Type B pancreatic cell (in vitro differentiated cells): ENCODE measurements at places on chromosomes 3 and 15. TPM values are rescaled to one million over a fixed set of nuclear protein-coding genes. Genes with fewer than 3 reads are reported as not detected.

RASL12 gene
- 0.33 and 4.0 TPM in 2 replicates for total RNA-seq

MUSTN1 gene
- 1.8 TPM in 1 of 2 replicates, not detected in the other for total RNA-seq

TMCO5A gene
- not detected in 2 replicates for total RNA-seq

GNAT1 gene
- total RNA-seq = 0.71 TPM in 1 of 2 replicates, not detected in the other

SEMA3G gene
- total RNA-seq = 0.45 and 0.77 TPM in 2 replicates

MESP1 gene
- 2.1 and 2.2 TPM in 2 replicates for total RNA-seq

BLM gene
- 8.5 and 21.5 TPM in 2 replicates for total RNA-seq

SLC6A6 gene
- 24.5 and 30.3 TPM in 2 replicates for total RNA-seq

CADPS gene
- total RNA-seq = 21.6 and 26.8 TPM in 2 replicates

GOLGA8R gene
- 0.95 and 1.8 TPM in 2 replicates for total RNA-seq

TPRG1 gene
- 11.6 and 24.2 TPM in 2 replicates for total RNA-seq

EOMES gene
- total RNA-seq = not detected in 2 replicates

IMPG2 gene
- 0.43 and 0.53 TPM in 2 replicates for total RNA-seq

GOLGA8T gene
- 0.19 and 0.99 TPM in 2 replicates for total RNA-seq

KIF23 gene
- 31.8 and 48.1 TPM in 2 replicates for total RNA-seq

EFCC1 gene
- total RNA-seq = 0.29 and 2.2 TPM in 2 replicates

PAQR5 gene
- 7.8 and 22.3 TPM in 2 replicates for total RNA-seq

SNRPA1 gene
- total RNA-seq = 72.6 and 80.3 TPM in 2 replicates

ATP11B gene
- total RNA-seq = 73.4 and 92.5 TPM in 2 replicates

TLR9 gene
- total RNA-seq = 0.22 TPM in 1 of 2 replicates, not detected in the other

MUC4 gene
- 1.9 and 2.4 TPM in 2 replicates for total RNA-seq

B3GNT5 gene
- total RNA-seq = 28.7 and 37.0 TPM in 2 replicates

IQCH gene
- total RNA-seq = 1.00 and 2.0 TPM in 2 replicates
